Posterior vena cava (tissue), 2 donors: ENCODE measurements at places on chromosomes 1 and 21. TPM values are rescaled to one million over a fixed set of nuclear protein-coding genes. Genes with fewer than 3 reads are reported as not detected.

DNA sequence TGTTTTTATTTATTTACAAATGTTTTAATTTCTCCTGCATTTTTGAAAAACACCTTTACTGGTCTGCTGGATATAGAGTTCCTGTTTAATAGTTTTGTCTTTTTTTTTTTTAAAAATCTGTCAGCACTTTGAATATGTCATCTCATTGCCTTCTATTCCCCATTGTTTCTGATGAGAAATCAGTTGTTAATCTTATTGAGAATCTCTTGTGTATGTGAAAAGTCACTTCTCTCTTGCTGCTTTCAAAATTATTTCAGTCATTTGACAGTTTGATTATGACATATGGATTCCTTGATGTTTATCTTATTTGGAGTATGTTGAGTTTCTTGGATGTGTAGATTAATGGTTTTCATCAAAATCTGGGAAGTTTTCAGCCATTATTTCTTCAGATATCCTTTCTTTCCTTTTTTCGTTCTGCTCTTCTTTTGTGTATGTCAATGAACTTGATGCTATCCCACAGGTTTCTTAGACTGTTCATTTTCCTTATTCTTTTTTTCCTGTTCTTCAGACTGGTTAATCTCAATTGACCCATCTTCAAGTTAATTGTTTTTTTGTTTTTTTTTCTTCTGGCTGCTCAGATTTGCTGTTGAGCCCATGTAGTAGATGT is 51.2 kb upstream of the CCDC190 start:
- no peak for DNase-seq

- no peak for DNase-seq
Measured at GRCh38 chr1:30368651-30369240, 354.6 kb downstream of the MATN1 start.

DNA sequence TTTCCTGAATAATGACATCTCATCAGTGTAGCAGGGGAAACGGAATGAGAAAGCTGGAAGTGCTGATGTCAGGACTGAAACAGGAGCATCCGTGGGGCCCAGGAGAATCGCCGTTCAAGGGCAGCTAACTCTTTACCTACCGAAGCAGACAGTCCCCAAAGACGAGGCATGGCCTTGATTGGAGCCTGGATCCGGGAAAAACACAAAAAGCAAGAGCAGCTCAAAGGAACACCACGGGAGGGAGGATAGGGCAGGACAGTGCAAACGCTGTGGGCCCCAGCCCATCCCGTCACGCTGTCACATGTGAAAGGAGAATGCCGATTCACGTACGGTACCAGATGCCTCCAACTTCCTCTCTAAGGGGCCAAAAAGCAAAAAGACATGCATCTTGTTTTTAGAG is 34.9 kb downstream of the WNT9A start:
- no peak for DNase-seq

DNA sequence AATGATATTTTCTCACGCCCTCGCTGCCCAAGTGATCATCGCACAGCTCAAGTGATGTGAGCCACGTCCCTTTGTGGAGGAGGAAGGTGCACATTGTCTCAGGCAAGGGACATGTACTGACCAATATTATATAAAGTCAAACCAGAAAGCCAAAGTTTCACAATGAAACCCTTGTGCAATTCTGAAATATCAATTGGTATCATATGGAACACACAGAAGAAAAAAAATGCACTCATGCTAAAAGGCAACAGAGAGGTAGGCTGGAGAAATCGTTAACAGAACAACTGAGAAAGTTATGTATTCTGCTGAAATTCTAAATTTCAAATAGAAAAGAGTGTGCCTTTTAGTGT is 1.9 kb downstream of the JAM2 start:
- no peak for DNase-seq

- no peak for DNase-seq
Measured at GRCh38 chr1:230749635-230750034, 2.4 kb downstream of the CAPN9 start.

DNA sequence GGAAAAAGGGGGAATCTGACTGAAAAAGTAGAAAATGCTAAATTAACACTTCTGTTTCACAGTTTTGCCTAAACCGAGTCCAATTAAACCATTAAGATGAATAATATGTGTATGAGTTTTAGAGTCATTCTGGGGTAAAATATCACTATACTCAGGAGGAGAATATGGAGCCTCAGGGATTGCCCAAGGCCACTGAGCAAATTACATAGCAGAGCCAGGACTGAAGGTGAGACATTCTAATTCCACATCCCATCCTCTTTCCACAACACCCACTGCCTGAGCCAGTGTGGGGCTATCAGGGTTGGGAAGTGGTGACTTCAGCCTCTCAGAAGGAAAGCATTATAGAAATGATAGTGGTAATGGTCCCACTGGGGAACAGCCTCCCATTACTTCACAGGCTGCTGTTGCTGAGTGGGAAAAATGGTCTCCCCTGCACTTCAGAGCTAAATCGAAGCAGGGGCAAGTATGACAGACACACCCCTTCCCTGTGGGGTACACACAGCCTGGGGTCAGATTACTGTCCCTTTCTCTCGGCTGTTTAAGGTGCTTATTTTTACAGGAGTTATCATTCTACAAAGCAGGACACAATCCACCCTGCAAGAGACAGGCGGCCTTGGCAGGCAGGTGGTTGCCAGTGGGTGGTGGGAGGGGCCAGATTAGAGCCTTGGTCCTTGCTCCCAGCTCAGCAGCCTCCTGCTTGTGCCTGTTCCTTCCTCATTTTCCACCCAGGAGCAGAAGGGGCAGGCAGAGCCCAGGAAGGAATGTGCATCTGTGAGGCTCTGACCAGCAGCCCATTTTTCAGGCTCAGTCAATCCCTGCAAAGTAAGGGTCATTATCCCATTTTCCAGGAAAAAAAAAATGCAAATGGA is 9.5 kb upstream of the BCAR3 start:
- DNase-seq: peak; percentile 56

DNA sequence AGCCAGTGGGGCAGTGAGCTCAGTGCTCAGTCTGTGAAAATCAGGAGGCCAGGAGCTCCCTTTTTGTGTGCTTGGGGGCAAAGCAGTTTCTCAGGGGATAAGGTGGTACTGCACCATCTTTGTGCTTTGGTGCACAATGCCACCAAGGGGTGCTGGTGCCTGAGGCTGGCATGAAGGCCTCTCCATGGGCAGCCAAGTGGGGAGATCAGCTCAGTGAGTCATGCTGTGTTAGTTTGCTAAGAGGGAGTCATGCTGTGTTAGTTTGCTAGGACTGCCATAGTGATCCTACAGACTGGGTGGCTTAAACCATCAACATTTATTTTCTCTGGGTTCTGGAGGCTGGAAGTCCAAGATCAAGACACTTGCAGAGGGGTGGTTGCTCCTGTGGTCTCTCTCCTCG is 428.1 kb downstream of the PRDM2 start:
- DNase-seq: no peak

SLC9A1 gene
- total RNA-seq: 19.0 TPM

DNA sequence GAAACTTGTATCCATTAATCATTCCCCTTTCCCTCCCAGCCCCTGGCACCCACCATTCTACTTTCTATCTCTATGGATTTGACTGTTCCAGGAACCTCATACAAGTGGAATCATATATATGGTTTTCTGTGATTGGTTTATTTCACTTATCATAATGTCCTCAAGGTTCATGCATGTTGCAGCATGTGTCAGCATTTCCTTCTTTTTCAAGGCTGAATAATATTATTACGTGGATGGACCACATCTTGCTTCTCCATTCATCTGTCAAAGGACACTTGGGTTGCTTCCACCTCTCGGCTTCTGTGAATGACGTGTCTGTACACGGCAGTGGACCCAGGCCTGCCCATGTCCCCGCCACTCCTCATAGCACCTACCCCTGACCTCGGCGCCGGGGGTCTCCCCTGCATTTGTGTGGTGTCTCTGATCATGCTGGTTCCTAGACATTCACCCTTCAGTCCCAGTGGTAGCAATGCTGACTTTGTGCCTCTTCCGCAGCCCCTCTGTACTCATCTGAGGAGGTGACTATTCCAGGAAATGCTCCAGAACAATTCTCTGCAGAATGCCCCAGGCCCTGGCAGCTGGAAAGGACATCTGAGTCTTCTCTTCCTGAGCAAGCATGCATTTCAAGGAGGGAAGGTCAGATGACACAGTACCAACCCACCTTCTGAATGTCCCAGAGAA is 136.9 kb downstream of the PSMG1 start:
- DNase-seq: no peak

- DNase-seq: no peak
Measured at GRCh38 chr1:27616441-27616840, 12.5 kb upstream of the AHDC1 start.

GRCh38 chr1:2302292-2302925 is 74.3 kb downstream of the SKI start:
- DNase-seq: no peak

AMY1B gene
- not detected for total RNA-seq

DNA sequence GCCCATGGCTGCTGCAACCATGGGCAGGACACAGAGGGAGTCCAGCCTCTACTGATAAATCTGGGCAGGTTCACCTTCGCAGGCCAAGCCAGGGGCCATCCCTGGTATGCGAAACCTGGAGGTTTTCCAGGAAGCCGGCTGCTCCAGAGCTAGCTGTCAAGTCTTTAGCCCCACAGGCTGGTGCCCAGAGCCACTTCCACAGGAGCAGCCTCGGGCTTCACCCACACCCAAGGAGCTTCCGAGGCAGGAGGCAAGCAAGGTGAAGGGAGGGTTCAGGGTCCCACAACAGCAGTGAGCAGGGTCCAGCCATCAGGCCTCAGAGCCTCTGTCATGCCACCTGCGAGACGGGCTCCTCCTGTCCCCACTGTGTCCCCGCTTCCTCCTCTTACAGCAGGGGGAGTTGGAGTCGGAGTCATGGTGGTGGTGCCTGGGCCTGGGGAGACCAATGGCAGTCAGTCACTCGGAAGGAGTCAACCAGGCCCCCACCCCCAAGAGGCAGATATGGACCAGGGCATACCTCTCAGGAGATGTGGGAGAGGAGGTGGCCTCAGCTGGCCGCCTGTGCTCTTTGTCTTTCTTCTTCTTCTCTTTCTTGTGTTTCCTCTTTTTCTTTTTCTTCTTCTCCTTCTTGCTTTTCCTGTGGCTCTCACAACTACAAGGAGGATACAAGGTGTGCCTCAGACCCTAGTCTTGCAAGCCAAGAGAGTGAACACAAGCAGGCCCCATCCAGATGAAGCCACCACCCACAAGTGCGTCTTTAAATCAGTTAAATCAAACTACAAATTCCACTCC is 2.1 kb downstream of the C1orf35 start:
- DNase-seq: peak; percentile 78

DNA sequence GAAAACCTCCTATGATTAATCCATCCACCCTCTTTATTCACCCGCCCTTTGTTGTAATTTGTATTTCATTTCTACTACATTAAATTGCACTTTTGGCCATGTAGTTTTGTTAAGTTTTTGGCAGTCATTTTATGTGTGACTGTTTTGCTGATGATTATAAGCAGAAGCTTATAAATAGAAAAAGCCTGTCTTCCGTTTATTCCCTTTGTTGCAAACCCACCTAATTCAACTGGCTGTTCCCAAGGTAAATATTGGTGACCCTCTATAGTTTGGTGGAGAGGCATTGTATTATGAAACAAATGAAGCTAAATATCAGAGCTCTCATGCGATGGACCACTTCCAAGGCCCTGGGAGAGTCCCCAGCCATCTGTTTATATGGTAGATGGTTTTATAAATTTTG is 36.7 kb upstream of the IGSF3 start:
- DNase-seq: no peak

DNA sequence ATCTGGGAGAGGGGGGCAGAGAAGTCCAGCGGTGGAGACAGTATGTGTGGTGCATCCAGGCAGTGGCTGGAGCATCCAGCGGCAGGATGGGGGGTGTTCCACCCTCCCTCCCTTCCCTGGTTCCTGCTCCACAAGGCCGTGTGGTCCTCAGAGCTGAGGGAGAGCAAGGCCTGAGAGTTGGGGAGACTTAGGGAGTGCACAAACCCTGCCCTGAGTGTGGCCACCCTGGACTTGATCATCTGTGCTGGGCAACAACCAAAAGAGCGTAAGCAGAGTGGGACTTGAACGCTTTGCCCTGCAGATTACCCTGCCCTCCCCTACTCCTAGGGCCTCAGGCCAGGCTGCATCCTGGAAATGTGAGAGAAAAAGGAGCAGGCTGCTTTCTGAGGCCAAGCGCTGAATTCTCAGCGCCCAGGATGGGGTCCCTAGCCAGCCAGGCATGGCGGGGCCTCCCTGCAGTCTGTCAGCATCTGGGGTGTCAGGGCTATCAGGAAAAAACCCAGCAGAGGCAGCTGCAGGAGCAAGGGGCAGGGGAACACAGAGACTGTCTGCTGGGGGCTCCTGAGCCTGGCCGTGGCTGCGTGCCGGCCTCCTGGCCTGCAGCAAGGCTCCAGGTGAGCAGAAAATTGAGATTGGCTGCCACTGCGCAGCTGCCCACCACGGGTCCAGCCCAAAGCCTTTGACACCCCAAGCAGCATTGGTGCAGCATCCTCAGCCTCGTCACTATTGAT is 266.2 kb downstream of the NPHP4 start:
- DNase-seq: no peak

DNA sequence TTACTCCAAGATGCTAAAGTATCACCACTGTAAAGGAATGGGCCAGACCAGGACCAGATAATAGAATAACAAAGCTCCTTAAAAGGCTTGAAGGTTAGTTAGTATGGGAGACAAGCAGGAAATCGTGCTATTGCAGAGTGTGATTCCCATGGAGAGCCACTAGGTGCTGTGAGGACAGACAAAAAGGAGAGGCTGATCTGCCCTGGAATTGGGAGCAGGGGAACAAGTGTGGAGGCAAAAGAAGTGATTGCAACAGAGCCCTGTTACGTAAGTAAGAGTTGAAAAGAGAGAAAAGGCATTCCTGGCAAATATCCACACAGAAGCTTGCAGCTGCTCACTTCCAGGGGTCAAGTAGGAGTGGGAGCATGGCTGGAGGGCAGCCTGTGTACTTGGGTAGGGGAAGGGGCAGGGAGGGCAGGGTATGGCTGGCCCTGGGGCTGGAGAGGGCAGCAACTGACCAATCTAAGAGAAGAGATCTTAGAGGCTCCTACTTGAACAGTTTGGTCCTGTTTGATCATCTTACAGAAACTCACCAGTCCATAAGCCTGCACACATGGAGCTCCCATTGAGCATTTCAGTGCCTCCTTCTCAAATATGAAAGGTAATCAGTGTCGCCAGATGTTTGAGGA is 207.7 kb upstream of the GJB5 start:
- DNase-seq: no peak

DNA sequence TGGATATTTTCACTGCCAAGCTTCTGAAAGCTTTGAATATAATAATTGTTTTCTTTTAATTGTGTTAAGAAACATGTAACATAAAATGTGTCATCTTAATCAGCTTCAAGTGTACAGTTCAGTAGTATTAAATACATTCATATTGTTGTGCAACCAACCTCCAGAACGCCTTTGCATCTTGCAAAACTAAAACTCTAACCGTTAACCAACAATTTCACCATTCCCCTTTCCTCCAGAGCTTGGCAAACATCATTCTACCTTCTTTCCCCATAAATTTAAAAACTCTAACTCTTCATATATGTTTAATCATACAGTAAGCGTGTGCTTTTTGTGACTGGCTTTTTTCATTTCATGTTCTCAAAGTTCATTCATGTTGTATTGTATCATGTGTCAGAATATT is 2.1 kb downstream of the MNDA start:
- DNase-seq: no peak

ALG6 gene
- total RNA-seq: 8.6 TPM

AMY2B gene
- 15.6 TPM for total RNA-seq
